Esophagus squamous epithelium (tissue), 5 donors: ENCODE measurements at places on chromosomes 13 and 19.

DNA sequence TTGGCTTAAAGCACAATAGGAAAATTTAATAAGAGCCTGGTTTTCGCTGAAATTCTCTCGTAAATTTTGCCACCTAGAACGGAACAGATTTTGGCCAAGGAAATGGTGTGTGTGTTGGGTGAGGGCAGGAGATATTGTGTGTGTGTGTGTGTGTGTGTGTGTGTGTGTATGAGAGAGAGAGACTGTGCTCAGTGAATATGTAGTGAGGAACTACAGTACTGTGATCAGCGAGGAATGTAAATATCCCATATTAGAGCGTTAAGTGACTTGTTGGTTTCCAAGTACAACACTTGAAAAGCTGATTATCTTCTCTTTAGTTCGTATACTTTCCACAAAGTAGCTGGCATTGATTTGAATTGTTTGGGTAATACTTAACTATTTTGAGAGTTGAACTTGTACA lies 738.9 kb downstream of the PCDH9 start:
- no peak for DNase-seq

- DNase-seq: no peak
Observed at GRCh38 chr19:37959665-37960114, 52.7 kb downstream of the SIPA1L3 start.

DNA sequence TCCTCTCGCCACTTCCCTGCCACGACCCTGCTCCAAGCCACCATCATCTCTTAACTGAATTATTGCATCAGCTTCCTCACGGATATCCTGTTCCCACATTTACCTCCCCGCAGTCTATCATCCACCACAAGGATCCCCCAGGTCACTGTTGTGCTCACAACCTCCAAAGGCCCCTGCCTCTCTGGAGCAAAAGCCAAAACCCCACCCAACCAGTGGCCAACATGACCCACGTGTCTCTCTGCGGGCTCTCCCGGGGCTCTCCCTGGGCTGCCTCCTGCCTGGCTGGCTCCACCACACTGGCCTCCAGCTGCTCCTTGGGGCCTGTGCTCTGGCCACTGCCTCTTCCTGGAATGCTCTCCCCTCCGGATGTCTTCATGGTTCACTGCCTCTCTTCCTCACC lies 809.3 kb downstream of the UQCRFS1 start:
- DNase-seq: no peak

DNA sequence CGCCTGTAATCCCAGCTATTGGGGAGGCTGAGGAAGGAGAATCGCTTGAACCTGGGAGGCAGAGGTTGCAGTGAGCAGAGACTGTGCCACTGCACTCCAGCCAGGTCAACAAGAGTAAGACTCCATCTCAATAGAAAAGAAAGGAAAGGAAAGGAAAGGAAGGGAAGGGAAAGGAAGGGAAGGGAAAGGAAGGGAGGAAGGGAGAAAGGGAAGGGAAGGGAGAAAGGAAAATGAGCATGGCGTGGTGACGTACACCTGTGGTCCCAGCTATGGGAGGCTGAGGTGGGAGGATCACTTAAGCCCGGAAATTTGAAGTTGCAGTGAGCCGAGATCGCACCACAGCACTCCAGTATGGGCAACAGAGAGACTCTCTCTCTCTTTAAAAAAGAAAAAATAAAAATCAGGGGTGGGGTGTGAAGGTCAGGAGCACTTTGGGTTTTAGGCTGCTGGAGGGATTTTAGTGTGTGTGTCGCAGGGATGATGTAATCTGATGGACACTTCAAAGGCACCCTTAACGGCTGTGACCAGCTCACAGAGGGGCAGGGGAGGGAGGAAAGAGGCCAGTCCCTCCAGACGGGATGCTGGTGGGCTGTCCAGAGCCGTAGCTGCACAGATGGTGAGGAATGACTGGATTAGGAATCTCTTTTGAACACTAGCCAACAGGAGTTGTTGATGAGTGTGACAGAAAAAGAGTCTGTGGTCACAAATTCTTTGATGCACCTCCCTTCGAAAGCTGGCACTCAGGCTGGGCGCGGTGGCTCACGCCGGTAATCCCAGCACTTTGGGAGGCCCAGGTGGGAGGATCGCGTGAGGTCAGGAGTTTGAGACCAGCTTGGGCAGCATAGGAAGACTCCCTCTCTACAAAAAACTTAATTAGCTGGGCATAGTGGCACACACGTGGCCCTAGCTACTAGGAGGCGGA lies 27.6 kb downstream of the TMPRSS9 start:
- no peak for DNase-seq

GRCh38 chr19:46232029-46232428 lies 2.5 kb downstream of the IGFL1 start:
- no peak for DNase-seq

DNA sequence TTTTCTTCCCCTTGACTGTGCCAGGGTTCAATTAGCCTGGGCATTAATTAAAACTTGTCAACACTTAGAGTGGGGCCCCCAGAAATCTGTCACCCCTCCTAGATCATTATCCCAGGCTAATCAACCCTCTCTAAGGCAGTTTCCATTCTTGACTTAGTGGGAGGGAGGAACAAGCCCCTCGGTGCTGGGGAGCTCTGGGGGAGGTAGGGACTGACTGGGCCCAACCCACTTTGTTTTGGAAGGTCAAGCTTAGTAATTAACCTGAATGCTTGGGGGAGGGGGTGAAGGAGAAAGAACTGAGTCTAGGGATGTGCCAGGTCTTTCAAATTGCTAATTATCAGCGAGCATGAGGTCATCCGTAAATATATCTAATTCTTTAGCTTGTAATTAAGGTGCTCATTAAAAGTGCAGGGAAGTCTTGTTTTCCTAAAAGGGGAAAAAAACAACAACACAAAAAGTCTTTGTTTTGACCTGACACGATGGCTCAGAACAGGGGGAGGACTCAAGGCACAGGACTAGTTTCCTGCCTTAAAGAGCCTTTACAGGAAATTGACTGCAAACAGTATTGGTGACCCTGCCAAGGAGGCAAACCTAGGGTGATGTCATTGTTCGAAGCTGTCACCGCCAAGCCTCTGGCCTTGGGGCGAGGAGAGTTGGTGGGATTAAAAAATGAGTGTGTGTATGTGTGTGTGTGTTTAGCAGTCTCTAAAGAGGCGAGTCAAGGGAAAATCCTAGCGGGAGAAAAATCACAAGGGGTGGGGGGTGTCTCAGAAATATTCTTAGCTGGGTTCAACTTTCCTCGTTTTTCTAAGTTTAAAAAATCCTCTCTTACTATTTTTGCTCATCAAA lies 19.4 kb downstream of the ACTN4 start:
- DNase-seq: no peak

DNA sequence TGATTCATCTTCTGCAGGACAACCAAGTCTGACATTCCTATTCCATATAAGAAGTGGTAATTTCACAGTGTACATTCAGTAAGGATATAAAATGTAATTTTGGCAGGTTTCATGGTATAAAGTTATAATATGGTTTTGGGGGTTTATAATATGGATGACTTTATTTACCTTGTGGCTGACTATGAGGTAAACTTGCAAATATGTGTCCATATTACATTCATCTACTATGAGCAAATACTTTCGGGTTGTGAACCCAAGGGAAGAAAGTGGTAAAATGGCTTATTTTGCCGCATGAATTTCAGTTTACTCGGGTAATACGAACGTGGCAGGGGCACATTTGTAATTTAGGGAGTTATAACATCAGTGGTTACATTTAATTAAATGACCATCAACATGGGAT lies 86.7 kb upstream of the TNFSF11 start:
- no peak for DNase-seq

DNA sequence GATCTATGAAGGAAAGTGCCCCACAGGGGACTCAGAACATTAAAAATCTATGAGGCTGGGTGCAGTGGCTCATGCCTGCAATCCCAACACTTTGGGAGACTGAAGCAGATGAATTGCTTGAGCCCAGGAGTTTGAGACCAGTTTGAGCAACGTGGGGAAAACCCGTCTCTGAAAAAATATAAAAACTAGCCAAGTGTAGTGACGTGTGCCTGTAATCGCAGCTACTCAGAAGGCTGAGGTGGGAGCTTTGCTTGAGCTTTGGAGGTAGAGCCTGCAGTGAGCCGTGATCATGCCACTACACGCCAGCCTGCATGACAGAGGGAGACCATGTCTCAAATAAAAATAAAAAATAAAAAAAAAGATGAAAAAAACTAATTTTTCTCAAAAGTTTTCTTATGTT lies 1070.6 kb downstream of the PCDH9 start:
- no peak for DNase-seq

- no peak for DNase-seq
Observed at GRCh38 chr19:6262519-6262918, 17.3 kb downstream of the MLLT1 start.

- no peak for DNase-seq
Observed at GRCh38 chr13:113902986-113903775, 39.3 kb upstream of the GAS6 start.

GRCh38 chr19:32819419-32820400 lies 49.9 kb downstream of the SLC7A9 start:
- no peak for DNase-seq
